ENCODE measurements at places on chromosomes 6 and 20. TPM values are rescaled to one million over a fixed set of nuclear protein-coding genes. Genes with fewer than 3 reads are reported as not detected.

The POLR1C gene
- 72.6 TPM for total RNA-seq

The MOXD1 gene
- 10.6 TPM for total RNA-seq

The ELOVL2 gene
- 10.6 TPM for total RNA-seq

The CHRNA4 gene
- not detected for total RNA-seq

The LINC00237 gene
- total RNA-seq = not detected

The DAAM2 gene
- total RNA-seq = 13.1 TPM

The SCUBE3 gene
- total RNA-seq = 21.1 TPM

The RALGAPA2 gene
- total RNA-seq = 4.7 TPM

The CLDN20 gene
- not detected for total RNA-seq

The TMEM30A gene
- total RNA-seq = 206 TPM

The ARMC12 gene
- total RNA-seq = 0.28 TPM

The PIM1 gene
- total RNA-seq = 7.2 TPM

The CAP2 gene
- total RNA-seq = 14.5 TPM

The PACRG gene
- not detected for total RNA-seq

The BMP5 gene
- under 0.01 TPM for total RNA-seq

The GJA10 gene
- not detected for total RNA-seq

The TEAD3 gene
- total RNA-seq = 5.0 TPM

The BTN1A1 gene
- not detected for total RNA-seq

The PYGB gene
- total RNA-seq = 81.4 TPM

The GNAS-AS1 gene
- total RNA-seq = 0.83 TPM
